Neural crest cell (in vitro differentiated cells): ENCODE measurements at places on chromosomes 16 and 17. TPM values are rescaled to one million over a fixed set of nuclear protein-coding genes. Genes with fewer than 3 reads are reported as not detected.

The TMEM100 gene
- 0.23 and 0.54 TPM in 2 replicates for total RNA-seq

The ASGR2 gene
- total RNA-seq, result not detected in 2 replicates

DNA sequence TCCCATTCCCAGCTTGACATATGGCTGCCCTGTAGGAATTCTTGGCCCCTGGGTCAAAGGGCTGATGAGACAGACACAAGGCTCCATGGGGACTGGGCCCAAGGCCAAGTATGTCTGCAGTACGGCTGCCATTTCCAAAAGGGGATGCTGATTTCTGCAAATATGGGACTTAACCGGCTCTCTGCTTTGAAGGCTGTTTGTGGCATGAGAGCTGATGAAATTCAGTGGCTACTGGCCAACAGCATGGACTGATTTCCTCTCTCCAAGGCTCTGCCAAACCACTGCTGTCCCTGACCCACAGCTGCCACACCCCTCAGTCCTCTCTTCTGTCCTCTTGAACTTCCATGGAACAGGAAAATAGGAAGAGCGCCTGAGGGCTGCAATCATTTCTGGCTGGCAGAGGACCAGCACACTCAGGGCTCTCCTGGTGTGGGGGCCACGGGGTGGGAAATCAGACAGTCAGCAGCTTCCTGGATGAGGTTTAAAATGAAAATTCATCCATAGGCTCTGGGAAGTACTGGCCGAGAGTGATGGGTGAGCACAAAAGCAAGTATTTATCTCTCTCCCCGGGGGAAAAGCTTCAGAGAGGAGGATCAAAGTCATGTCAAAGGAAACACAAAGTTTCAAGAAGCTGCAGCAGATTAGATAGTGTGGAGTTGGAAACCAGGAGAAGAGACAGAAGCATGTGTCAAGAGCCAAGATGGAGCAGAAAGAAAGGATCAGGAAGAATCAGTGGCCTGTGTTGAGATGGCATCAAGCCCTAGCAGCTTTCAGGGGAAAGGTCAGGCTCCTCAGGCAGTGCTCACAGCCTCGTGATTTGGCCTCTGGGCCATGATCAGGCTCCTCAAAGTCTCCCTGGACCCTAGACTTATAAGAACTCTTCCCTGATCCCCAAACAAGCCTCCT lies 64.1 kb upstream of the SREBF1 start:
- no peak for DNase-seq

The CLN3 gene
- total RNA-seq, result 34.4 and 34.6 TPM in 2 replicates

GRCh38 chr17:77529328-77529650 lies 388.5 kb downstream of the SEC14L1 start:
- DNase-seq, result no peak

DNA sequence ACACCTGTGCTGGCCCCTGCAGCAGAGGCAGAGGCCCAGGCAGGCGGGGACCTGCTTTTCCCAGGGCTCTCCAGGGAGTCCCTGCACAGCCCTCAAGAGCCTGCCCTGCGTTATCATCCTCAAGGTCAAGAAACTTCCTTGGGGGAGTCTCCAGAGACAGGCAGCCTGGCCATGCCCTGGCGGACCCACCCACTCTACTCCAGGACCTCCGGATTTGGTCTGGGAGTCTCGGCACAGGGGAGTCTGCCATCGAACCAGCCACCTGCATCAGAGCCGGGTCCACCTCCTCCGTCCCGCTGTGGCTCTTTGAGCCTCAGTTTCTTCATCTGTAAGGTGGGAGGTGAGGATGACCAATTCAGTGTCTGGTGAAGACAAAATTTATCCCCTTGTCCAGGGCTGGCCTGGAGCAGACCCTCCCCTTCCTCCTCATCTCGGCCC lies 75.3 kb upstream of the TNRC6C start:
- DNase-seq, result no peak

The KRT9 gene
- total RNA-seq, result not detected in 2 replicates

- no peak for DNase-seq
Observed at GRCh38 chr17:37218849-37219248, 156.9 kb upstream of the C17orf78 start.

DNA sequence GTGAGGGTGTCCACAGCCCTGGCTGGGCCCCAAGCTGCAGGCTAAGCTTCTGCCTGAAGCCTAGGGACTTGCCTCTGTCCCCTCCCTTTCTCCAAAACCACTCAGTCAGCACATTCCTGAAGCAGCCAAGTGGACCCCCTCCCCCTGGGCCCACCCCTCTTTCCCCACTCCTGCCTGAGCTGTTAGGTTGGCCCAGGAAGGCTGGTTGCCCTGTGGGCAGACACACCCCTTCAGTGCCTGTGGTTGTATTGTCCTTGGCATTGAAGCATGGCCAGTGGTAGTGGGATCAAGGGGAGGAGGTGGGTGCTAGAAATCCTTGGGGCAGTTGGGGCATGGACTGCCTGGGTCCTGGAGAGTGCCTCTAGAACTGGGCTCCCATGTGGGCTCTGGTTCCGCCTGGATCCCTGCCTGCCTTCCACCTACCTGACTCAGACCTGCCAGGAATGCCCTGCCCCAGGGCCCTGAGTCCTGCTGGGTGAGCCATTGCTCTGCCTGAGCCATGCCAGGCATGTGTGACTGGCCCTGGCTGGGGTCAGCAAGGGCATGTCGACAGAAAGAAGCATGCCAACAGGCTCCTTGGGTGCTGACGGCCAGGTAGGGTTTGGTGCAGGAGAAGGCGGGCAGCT lies 2.1 kb downstream of the TRAF4 start:
- no peak for DNase-seq

- no peak for DNase-seq
Observed at GRCh38 chr17:78960928-78961327, 18.8 kb downstream of the LGALS3BP start.

- no peak for DNase-seq
Observed at GRCh38 chr16:58197314-58198012, 443 bp downstream of the CSNK2A2 start.

The BRIP1 gene
- total RNA-seq, result 29.1 and 31.4 TPM in 2 replicates

DNA sequence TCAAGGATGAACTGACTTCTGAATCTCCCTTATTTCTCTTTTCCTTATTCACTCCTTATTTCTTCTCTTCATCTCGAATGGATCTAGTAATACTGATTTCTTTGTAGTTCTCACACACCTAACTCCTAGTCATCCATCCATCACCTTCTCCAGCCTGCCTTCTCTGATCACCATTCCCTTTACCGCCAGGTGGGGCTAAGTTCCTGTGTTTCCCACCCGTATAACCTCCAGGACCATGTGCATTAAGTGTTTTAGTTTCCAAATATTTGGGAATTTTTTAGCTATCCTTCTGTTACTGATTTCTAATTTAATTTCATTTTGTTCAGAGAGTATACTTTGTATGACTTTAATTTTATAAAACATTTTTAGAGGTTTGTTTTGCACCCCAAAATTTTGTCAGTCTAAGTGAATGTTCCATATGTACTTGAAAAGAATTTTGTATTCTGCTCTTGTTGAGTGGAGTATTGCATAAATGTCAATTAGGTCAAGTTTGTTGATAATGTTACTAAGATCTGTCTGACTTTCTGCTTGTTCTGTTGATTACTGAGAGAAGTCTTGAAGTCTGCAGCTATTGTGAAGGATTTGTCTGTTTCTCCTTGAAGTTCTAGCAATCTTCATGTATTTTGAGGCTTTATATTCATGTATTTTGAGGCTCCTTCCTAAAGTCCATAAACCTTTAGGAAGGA lies 8.8 kb downstream of the BPTF start:
- no peak for DNase-seq

The PERCC1 gene
- total RNA-seq, result not detected in 2 replicates

The CACNA1G gene
- 1.1 TPM in 2 replicates for total RNA-seq

The ARHGDIG gene
- total RNA-seq, result 2.0 and 3.0 TPM in 2 replicates

The ABCC6 gene
- total RNA-seq, result 0.77 and 2.2 TPM in 2 replicates

The IGF2BP1 gene
- total RNA-seq, result 536 and 543 TPM in 2 replicates

DNA sequence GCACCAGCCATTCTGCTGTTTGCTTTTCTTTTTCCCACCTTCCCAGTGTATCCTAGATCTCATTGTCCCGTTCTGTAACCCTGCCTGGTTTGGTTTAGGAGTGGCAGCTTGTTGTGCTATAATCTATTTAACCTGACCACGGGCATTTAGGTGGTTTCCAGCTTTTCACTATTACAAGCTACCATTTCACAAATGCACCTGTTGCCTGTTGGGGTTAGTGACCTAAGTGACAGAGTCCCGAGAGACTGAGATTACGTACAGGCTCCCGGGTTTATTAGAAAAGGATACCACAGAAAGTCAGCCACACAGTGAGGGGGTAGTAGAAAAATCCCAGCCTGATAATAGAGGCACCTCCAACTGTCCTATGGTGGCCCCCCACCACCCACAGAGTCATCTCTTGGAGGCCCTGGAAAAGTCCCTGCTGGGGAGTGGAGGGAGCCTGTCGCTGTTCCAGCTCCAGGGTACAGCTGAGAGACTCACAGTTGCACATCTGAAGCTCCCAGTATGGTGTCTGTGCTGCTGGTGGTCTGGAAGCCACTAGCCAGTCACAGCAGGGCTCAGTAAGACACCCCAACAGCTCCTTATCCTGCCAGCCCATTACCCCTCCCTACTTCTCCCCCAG lies 21.2 kb downstream of the CLEC16A start:
- DNase-seq, result no peak

The ZG16 gene
- not detected in 2 replicates for total RNA-seq

The ZPBP2 gene
- not detected in 2 replicates for total RNA-seq

DNA sequence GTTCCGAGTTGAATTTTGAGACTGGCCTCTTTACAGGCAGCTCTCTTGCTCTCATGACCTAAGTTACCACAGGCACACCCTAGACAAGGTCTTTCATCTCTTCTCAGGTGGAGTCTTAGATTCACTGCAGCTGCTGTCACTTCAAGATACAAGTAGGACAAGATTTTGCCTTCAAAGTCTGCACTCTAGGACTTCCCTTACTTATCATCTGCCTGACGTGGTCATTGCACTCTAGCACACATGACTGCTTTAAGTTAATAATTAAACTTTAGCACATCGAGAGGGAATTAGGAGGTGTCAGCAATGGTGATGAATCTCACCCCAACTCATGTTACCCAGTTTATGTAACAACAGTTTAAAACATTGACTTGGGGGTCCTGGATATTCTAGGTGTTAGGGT lies 25.6 kb downstream of the RNF135 start:
- DNase-seq, result no peak

The AATF gene
- total RNA-seq, result 68.3 and 68.7 TPM in 2 replicates

The ANKRD13B gene
- total RNA-seq, result 65.0 and 70.0 TPM in 2 replicates

The KRT40 gene
- total RNA-seq, result not detected in 2 replicates

The CES5A gene
- total RNA-seq, result not detected in 2 replicates

GRCh38 chr16:88348377-88349152 lies 34.2 kb upstream of the ZNF469 start:
- DNase-seq, result no peak

GRCh38 chr17:57993471-57994365 lies 5.7 kb upstream of the VEZF1 start:
- DNase-seq, result no peak

The CPHXL2 gene
- total RNA-seq, result not detected in 2 replicates

- DNase-seq, result no peak
Observed at GRCh38 chr17:64449545-64449944, 630 bp downstream of the MILR1 start.

The KRTAP4-9 gene
- not detected in 2 replicates for total RNA-seq

DNA sequence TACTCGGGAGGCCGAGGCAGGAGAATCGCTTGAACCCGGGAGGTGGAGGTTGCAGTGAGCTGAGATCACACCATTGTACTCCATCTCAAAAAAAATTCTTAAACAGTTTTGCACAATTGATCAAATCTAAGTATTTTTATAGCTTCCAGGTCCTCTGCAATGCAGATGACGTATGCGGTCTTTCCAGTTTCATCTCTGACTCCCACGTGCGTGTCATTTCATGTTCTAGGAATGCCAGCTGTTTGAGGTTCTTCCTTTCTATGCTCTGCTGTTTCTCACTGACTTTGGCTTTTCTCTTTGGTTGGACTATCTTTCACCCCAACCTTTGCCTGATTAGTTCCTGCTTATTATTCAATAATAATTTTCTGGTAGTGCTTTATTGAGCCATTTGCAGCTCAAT lies 16.2 kb downstream of the CHP2 start:
- DNase-seq, result no peak

DNA sequence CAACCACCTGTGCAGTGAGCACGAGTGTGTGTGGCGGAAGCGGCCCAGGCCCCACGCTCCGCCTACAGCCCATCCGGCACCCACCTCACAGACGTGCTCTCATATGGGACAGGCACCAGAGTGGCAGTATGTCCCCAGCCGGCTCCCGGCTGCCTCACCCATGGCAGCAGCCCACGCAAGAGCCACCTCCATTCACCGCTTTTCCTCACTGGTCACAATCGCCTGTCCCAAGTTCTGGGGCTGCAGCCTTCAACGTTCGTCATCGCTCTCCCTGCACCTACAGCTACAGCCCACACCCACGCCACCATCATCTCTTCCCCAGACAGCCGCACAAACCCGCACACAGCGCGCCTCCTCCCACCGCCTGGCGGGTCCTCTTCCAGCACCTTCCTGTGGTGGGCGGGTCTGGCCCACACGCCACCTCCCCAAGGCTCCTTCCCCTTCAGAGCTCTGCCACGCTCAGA lies 17.5 kb upstream of the TRAP1 start:
- no peak for DNase-seq

DNA sequence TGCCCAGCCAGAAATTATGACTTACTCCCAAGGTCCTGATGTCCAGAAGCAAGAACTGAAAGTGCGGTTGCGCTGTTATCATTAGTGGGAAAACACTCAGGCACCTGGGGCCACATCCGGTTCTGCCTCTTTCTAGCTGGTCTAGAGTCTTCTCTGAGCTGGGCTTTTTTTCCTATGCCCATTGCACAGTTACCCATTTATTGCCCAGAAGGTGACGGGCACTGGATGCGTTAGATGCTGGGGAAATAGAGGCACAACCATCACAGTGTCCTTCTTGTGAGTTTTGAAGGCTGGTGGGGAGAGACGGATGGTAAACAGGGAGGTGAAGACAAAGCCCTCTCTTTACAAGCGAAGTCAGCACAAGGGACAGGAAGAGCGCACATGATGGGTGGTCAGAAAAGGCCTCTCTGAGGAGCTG lies 37.7 kb downstream of the PLCG2 start:
- no peak for DNase-seq

- DNase-seq, result no peak
Observed at GRCh38 chr16:67364600-67365235, 28.6 kb downstream of the TPPP3 start.

GRCh38 chr16:72787130-72787513 lies 260.8 kb downstream of the ZFHX3 start:
- DNase-seq, result peak; percentile 6
